Left lung (tissue), 14 donors: ENCODE measurements at places on chromosomes 12 and 14. TPM values are rescaled to one million over a fixed set of nuclear protein-coding genes. Genes with fewer than 3 reads are reported as not detected.

The IL26 gene
- not detected for total RNA-seq

The NTS gene
- total RNA-seq, result 5.4 TPM

The DIABLO gene
- 34.7 TPM for total RNA-seq

The INSM2 gene
- not detected for total RNA-seq

The GPR68 gene
- 3.9 TPM for total RNA-seq

The FAM186B gene
- total RNA-seq, result 0.42 TPM

The DDX24 gene
- 142 TPM for total RNA-seq

The MOK gene
- total RNA-seq, result 10.1 TPM

The BEGAIN gene
- total RNA-seq, result 1.5 TPM

DNA sequence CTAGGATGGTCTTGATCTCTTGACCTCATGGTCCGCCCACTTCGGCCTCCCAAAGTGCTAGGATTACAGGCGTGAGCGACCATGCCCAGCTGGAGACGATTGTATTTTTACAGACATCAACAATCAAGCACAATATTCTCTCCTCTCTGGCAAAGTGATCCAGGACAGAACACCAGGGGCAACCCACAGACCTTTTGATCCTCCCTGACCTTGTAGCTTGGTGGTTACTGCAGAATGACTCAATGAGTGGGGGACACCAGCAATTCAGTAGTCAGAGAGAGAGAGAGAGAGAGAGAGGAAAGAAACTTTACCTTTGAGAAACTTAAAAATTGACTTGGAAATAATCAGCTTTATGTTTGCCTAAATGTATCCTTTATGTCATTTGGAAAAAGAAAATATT, 51.2 kb downstream of the DRAM1 start:
- peaks cover 4% of the 10 kb centered on the region for H3K36me3 ChIP-seq
- no peak overlapping the region for H3K4me3 ChIP-seq
- H3K4me1 ChIP-seq, result no peaks in the 10 kb centered on the region
- no peaks in the 10 kb centered on the region for H3K27me3 ChIP-seq
- H3K27ac ChIP-seq, result no peak overlapping the region

- H3K4me3 ChIP-seq, result no peak overlapping the region
- no peaks in the 10 kb centered on the region for H3K36me3 ChIP-seq
- no peak for DNase-seq
- no peak overlapping the region for H3K27ac ChIP-seq
- H3K27me3 ChIP-seq, result no peaks in the 10 kb centered on the region
- no peaks in the 10 kb centered on the region for H3K4me1 ChIP-seq
These were observed 600.5 kb downstream of the RERGL start for GRCh38 chr12:17489452-17489851.

GRCh38 chr14:52272375-52272774, 4.9 kb downstream of the PTGDR start:
- no peaks in the 10 kb centered on the region for H3K36me3 ChIP-seq
- H3K27me3 ChIP-seq, result peaks cover 29% of the 10 kb centered on the region
- H3K27ac ChIP-seq, result no peak overlapping the region
- DNase-seq, result no peak
- H3K4me3 ChIP-seq, result no peak overlapping the region

DNA sequence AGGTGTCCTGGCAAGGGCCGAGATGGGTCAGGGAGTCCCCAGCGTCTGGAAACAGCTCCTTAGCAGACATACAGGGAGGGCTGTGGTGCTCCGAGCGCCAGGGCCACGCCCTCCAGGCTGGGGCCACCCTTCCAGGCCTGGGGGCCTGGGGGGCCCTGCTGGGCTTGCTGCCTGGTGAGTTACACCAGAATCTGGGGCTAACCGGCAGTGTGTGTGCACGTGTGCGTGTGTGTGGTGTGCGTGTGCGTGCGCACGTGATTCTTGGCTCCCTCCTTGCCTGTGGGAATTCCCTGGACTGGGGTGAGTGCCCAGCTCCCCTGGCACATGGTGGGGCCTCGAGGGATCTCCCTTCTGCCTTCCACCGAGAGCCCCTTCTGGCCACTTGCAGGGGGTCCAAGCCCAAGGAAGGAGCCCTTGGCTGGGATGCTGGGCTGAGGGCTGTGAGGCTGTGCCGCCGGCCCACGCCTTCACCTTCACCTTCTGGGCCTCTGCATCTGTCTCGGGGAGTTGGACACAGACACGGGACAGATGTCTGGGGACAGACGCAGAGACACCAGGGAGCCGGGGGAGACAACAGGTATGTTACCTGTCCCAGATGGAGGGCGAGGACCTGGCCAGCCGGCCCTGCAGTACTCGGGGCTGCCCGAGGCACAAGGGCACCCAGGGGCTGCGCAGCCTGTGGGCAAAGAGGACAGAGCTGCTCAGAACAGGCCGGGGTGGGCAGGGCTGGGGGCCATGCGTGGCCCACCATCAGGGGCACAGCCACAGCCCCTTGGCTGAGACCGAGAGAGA, 37.2 kb downstream of the BEGAIN start:
- DNase-seq, result no peak
- no peaks in the 10 kb centered on the region for H3K36me3 ChIP-seq
- peaks cover 33% of the 10 kb centered on the region for H3K4me1 ChIP-seq
- no peaks in the 10 kb centered on the region for H3K27me3 ChIP-seq

DNA sequence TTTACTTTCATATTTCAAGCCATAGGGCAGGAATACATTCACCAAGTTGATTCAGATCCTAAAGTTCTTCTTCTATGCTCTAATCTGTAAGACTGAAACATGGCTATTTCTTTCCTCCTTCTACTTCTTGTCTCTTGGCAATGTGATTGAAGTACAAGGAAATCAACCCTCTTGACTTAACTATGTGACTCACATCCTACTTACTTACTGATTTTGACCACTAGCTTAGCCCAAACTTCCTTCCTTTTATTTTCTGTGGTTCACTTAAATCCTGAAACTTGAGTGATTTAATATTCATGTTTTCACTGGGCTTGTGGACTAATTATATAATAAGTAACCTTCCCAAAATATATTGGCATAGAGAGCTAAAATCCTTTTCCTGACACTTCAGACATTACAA, 111.2 kb upstream of the NOVA1 start:
- H3K4me3 ChIP-seq, result no peak overlapping the region
- no peaks in the 10 kb centered on the region for H3K27me3 ChIP-seq
- no peak overlapping the region for H3K27ac ChIP-seq
- H3K4me1 ChIP-seq, result no peaks in the 10 kb centered on the region

DNA sequence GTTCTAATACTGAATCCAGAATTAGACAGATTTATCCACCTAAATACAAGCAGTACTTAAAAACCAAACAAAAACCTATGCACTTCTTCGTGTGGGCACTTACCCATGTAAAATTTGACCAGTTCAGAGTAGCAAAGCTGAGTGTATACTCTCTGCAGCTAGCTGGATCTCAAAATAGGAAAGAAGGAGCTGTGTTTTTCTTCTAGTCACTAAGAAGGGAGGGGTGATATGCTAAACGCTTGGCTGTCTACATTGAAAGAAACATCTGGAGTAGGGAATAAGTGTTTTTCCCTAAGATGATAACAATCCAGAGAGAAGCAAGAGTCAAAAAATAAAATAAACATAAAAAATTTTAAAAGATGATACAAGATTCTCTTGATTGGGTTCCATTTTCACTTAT, 20.0 kb downstream of the RBMS2 start:
- DNase-seq, result peak; percentile 15
- peaks cover 43% of the 10 kb centered on the region for H3K4me1 ChIP-seq
- no peak overlapping the region for H3K4me3 ChIP-seq
- no peaks in the 10 kb centered on the region for H3K36me3 ChIP-seq
- H3K27me3 ChIP-seq, result no peaks in the 10 kb centered on the region

DNA sequence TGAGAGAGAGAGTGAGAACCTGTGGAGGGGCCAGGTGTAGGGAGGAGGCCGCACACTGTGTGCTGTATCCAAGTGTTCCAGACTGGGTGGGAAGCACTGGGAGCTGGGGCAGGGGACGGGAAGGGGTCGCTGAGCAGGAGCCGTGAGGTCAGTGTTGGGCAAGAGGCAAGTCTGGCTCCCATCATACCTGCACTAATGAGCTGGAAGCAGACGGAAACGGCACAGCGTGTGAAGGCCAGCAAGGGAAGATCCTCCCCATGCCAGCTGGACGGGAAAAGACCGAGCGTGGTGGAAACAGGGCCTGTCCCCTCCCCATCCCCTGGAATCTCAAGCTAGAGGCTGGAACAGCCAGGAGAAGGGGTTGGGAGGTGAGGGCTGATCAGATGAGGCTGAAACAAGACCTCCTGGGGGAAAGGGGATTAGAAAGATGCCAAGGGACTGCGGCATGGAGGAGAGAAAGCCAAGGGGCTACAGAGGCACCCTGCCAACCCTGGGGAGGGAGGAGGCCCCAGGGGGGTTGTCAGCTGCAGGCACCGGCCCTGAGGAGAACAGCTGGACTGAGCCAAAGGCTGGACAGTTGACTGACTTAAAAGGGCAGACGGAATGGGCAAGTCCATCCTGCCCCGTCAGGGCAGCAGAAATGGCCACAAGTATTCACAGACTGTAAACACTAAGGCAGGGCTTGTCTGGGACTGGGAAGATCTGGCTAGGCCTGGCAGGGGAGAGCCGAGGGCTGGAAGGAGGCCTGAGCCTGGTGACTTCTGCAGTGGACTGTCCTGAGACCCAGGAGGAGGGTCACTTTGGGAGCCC, 19.0 kb upstream of the LTBP2 start:
- peaks cover 4% of the 10 kb centered on the region for H3K4me1 ChIP-seq
- no peaks in the 10 kb centered on the region for H3K36me3 ChIP-seq
- DNase-seq, result no peak
- no peak overlapping the region for H3K27ac ChIP-seq

DNA sequence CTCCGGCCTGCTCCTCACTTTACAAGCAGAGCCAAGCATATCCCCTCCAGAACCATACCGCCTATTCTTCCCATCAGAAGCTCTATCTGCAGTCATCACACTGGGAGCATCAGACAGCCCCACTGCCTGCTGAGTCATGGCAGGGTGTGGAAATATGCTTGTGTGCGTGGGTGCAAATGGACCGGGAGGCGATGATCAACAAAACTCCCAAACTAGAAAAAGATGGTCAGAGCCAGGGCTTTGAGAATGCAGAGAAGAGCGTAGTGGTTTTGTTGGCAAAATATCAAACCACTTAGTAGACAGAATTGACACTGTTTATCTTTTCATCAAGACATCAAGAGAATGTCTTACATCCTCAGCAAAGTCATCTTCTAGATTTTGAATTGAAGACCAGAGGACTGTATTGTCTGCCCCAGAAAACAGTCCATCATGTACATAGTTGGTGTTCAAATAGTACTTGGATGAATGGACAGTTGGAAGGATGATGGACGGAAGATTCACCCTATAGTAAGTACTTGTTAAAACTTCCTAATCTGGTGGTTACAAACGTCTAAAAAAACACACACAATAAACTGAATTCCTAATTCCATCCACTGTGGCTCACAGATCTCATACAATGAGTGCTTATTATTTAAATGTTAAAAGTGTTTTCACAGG, 54.9 kb downstream of the VWF start:
- no peak for DNase-seq
- no peak overlapping the region for H3K4me3 ChIP-seq

GRCh38 chr14:23727566-23728335, 91.6 kb downstream of the DHRS2 start:
- DNase-seq, result no peak
- no peak overlapping the region for H3K27ac ChIP-seq
- no peaks in the 10 kb centered on the region for H3K27me3 ChIP-seq
- H3K36me3 ChIP-seq, result no peaks in the 10 kb centered on the region

- no peaks in the 10 kb centered on the region for H3K27me3 ChIP-seq
- H3K4me1 ChIP-seq, result no peaks in the 10 kb centered on the region
- no peaks in the 10 kb centered on the region for H3K36me3 ChIP-seq
- no peak overlapping the region for H3K4me3 ChIP-seq
- no peak for DNase-seq
These were observed 47.0 kb upstream of the KCNH3 start for GRCh38 chr12:49491823-49492222.

- no peaks in the 10 kb centered on the region for H3K4me1 ChIP-seq
- no peak overlapping the region for H3K27ac ChIP-seq
- no peaks in the 10 kb centered on the region for H3K27me3 ChIP-seq
- no peak for DNase-seq
- no peak overlapping the region for H3K4me3 ChIP-seq
These were observed 42.1 kb downstream of the DAO start for GRCh38 chr12:108921946-108922345.

- no peak overlapping the region for H3K27ac ChIP-seq
- no peaks in the 10 kb centered on the region for H3K4me1 ChIP-seq
- DNase-seq, result no peak
- no peak overlapping the region for H3K4me3 ChIP-seq
- no peaks in the 10 kb centered on the region for H3K36me3 ChIP-seq
- no peaks in the 10 kb centered on the region for H3K27me3 ChIP-seq
These were observed 75.8 kb downstream of the CALM1 start for GRCh38 chr14:90472632-90473031.

DNA sequence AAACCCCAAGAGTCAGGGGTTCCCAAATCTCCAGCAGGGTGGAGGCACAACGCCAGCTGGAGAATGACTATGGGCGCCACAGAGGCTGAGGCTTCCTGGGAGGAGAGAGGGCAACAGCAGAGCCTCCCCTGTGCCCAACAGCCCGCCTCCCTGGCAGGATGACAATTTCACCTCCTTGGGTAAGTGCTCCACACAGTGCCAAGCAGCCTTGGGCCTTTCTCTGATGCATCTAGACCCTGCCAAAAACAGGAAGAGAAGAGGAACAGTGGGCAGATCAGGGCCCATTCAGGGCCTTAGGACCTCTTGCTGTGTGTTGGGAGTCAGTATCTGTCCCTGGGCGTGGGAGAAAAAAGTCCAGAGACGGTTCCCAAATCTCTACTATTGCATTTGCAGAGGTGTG, 5.0 kb upstream of the OR10P1 start:
- H3K4me1 ChIP-seq, result no peaks in the 10 kb centered on the region
- H3K27me3 ChIP-seq, result no peaks in the 10 kb centered on the region
- H3K36me3 ChIP-seq, result no peaks in the 10 kb centered on the region

DNA sequence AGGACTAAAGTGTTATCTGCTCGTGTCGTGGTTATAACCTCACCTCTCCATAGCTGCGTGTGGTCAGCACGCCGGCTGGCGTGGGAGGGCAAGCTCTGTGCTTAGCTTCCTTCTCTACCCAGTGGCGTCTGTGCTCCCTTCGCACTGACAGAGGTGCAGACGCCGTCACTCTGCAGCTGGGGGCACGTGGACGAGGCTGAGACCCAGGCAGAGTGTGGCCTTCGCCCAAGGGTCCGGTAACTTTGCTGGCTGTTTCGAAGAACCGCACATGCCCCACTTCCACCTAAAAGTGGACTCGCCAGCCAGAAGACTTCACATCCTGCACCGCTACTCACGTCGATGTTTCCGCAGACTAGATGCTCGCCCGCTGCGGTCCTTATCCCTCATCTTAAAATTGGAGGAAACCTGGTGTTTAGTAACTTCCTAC, 35.9 kb upstream of the DYNC1H1 start:
- DNase-seq, result no peak
- no peak overlapping the region for H3K4me3 ChIP-seq
- H3K4me1 ChIP-seq, result peaks cover 5% of the 10 kb centered on the region
- no peaks in the 10 kb centered on the region for H3K27me3 ChIP-seq
- peaks cover 44% of the 10 kb centered on the region for H3K36me3 ChIP-seq
- no peak overlapping the region for H3K27ac ChIP-seq

DNA sequence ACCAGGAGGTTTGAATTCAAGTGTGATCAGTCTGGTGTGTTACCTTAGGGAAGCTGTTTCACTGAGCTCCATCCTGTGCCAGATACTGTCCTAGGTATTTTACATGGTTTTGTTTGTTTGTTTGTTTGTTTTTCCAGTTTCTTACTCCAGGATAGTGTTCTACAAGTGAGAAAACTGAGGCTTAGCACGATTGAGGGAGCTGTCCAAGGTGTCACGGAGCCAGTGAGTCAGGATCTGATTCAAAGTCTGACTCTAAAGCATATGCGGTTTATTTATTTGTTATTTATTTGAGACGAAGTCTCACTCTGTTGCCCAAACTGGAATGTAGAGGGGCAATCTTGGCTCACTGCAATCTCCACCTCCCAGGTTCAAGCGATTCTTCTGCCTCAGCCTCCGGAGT, 79.7 kb upstream of the GNG2 start:
- no peaks in the 10 kb centered on the region for H3K27me3 ChIP-seq
- H3K36me3 ChIP-seq, result no peaks in the 10 kb centered on the region
- no peaks in the 10 kb centered on the region for H3K4me1 ChIP-seq
- H3K4me3 ChIP-seq, result no peak overlapping the region
